Spleen (tissue), 13 donors: ENCODE measurements at places on chromosomes 7 and 10. TPM values are rescaled to one million over a fixed set of nuclear protein-coding genes. Genes with fewer than 3 reads are reported as not detected.

Gene CCDC172
- polyA plus RNA-seq: not detected

Gene CRHR2
- not detected for polyA plus RNA-seq

Gene CALML5
- polyA plus RNA-seq: not detected

Gene NPC1L1
- polyA plus RNA-seq: 0.02 TPM
